ENCODE measurements at places on chromosomes 1 and 21.

DNA sequence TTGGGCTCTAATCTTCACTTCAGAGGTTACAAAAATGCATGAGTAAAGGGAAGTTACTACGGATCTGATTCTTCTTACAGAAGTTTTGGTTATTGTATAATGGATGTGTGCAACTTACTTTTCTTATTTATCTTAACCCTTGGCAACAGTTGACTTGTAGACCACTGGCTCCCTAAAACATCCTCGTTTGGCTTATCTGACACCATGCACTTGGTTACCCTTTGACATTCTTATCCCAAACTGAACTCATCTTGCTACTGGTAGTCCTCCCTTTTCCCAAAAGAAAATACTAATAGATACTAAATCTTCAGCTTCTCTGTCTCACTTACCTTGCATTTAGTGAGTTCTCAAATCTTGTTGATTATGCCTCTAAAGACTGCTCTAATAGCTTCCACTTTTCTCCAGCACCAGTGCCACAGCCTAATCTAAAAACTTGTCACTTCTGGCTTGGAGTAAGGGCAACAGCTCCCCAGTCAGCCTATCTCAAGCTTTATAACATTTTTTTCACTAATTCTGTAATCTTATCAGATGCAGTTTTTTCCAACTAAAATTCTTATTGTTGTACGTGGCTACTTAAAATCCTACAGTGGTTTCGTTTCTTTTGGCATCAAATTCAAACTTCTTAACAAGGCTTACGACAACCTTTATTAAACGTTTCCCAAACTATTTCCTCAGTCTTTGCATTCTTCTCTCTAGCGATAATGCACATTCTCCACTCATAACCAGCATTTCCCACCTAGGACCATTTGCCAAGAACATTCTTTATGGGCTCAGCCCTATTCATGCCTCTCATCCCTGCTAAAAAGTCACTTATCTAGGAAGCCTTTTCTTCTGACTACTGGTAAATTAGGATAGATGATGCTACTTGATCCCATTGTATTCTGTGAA, 204.2 kb downstream of the KCNT2 start:
- DNase-seq: no peak

DNA sequence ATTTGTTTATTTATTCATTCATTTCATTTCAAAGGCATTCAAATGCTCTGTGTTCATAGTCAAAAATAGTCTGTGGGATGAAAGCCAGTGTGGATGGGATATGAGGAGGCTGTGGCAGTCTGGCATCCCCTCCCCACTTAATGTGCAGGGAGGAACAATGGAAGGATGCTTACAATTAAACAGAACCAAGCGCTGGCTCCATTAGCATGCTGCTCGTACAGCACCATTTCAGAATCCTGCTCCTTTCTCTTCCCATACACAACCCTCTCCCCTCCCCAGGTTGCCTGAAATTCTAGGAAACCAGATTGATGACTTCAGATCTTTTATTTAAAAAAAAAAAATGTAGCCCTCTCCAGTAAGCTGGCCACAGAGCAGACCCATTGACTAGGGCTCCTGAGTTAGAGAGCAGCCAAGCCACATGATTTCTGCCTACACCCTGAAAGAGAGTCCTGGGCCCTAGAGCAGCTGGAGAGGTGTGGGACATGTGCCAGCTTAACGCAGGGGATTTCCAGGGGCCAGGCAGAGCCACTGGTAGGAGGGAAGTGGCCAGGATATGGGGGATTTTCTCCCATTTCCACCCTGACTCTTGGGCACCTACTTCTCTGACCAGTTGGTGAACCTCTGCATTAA, 205.2 kb downstream of the ASTN1 start:
- DNase-seq: no peak

DNA sequence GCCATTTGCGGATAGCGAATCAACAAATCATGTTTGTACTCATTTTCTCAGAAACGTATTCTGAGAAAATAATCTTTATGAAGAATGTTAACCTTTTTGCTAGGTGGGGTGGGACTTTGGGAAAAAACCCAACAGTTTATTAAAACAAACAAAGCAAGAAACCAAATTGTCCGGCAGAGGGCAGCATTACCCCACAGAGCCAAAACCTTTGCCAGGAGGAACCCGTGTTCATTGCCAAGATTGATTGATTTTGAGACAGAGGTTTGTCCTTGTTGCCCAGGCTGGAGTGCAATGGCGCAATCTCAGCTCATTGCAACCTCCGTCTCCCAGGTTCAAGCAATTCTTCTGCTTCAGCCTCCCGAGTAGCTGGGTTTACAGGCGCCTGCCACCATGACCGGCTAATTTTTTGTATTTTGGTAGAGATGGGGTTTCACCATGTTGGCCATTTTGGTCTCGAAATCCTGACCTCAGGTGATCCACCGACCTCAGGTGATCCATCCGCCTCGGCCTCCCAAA, 70.8 kb upstream of the RHOU start:
- DNase-seq: peak; percentile 43

GRCh38 chr21:32359719-32360260, 33.0 kb downstream of the URB1 start:
- no peak for DNase-seq

GRCh38 chr21:15211491-15212133, 146.8 kb upstream of the NRIP1 start:
- no peak for DNase-seq

DNA sequence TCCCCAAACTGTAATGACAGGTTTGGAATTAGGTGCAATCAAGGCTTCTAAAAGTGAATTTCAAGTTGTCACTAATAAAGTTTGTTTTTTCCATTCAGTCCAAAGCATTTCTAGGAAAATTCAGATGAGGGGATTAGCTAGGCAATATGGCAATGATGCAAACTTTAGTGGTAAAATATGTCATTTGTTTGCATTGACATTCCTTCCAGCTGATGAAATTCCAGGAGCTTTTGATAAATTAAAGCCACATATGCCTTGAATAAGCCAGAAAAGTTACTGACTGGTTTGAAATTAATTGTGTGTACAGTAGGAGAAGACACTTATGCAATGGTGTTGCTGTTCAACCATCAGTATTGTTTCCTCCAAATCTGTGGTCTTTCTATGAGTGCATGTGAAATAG, 57.8 kb downstream of the MROH9 start:
- DNase-seq: no peak

GRCh38 chr1:155342842-155343241, 22.1 kb downstream of the RUSC1 start:
- no peak for DNase-seq

- no peak for DNase-seq
Observed at GRCh38 chr1:31747304-31747703, 16.8 kb downstream of the ADGRB2 start.

Measured in DMS79 treated with DMSO at 0.1 percent for 48 hours (cell line).